ENCODE measurements at places on chromosomes 4 and X.

- DNase-seq: no peak
Observed at GRCh38 chrX:584572-584971, 46.0 kb upstream of the SHOX start.

GRCh38 chrX:150753968-150754367 lies 60.8 kb downstream of the MTMR1 start:
- DNase-seq: no peak

DNA sequence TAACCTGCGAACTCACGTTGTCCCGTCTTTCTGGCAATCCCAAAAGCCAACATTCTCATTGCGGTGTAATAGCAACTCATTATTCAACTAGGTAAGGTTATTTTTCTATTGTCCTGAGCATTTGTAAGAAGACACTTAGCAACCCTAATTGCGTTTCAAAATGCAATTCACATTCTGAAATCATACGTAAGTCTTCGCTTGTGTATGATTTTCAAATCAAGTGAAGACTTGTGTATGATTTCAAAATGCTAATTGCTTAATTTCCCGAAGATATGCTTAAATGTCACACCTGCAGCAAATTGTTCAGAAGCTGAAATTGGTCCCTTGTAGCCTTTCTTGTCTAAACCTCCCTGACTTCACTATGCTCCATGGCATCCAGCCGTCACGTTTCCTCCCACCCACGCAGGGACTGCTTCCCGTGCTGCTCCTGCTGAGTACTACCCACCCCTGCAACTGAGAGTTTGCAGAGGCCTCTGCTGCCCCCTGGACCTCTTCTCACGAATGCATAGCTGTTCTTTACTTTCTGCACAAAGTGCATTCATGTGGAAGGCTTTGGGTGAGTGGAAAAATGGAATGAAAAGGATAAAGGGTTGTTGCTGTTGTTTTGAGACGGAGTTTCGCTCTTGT lies 40.8 kb upstream of the CLDN24 start:
- DNase-seq: no peak

- DNase-seq: no peak
Observed at GRCh38 chr4:8820178-8821102, 51.2 kb downstream of the HMX1 start.

GRCh38 chr4:7278071-7278765 lies 85.9 kb downstream of the SORCS2 start:
- DNase-seq: peak; percentile 68

- no peak for DNase-seq
Observed at GRCh38 chrX:151828439-151829080, 84.1 kb upstream of the MAGEA4 start.

- DNase-seq: no peak
Observed at GRCh38 chr4:75434105-75434504, 80.1 kb downstream of the RCHY1 start.

DNA sequence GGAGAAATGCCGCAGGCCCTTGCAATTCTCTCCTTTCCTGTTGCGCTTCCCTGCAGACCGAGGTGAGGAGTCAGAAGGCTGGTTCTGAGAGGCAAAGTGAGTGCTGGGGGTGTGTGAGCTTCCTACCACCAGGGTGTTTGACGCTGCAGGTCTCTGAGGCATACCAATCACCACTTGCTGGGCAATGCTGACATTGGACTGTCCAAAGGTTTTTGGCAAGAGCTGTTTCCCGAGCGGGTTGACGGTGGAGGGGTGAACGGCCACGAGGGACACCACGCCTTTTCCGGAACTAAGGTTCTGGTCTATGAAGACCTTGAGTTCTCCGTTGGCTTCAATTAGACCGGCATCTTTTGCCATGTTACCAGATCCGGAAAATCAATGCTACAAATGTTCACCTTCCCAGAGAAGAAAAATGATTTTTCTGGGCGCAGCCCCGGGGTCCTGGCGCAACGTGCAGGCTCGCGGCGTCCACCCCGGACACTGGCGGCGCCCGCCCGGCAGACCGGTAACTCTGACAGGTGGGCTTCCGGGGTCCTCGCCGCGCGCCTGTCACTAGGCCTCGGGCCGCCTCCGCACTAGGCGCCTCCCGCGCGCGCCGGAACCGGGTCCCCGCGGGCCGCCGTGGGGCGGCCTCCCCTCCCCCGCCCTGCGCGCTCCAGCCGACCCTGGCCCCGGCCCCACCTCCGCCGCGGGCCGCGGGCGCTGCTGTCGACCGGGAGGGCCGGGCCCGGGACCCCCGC lies 44.9 kb upstream of the FAM47C start:
- DNase-seq: no peak

DNA sequence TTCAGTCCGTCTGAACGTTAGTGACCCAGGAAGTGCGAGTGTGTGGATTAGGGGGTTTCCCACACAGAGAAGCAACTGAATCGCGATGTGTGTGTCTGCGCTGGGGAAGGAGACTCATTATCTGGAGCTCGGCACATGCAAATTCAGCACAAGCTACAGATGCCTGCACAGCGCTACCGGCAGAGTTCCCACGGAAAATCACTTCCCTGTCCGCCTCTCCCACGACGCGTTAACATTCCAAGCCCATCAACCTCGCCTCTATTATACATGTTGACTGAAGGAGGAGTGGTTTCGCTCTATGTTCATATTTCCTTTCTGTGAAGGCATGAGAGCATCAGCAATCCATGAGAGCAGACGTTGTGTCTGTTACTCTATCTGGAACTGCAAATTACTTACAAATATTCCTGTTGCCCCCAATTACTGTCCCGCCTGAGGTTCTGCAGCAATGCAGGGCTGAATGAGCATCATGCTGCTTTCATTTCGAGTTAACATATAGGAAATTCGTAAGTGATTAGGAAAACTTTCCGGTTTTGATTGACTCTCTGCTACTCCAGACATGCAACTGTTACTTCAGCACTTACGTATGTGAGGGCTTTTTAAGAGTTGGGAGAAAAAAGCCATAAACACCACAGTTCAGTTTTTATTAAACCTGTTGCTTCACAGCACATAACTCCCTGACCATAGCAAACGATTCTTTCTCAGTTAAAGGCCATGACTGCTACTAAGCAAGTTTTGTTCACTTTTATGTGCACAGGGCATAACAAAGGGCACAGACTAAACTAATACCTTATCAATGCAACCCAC lies 15.0 kb upstream of the MTNR1A start:
- no peak for DNase-seq

- no peak for DNase-seq
Observed at GRCh38 chr4:87179751-87180150, 40.7 kb downstream of the KLHL8 start.

GRCh38 chr4:39255266-39255665 lies 72.9 kb downstream of the WDR19 start:
- no peak for DNase-seq

- DNase-seq: no peak
Observed at GRCh38 chr4:70667740-70668535, 1.6 kb upstream of the JCHAIN start.

DNA sequence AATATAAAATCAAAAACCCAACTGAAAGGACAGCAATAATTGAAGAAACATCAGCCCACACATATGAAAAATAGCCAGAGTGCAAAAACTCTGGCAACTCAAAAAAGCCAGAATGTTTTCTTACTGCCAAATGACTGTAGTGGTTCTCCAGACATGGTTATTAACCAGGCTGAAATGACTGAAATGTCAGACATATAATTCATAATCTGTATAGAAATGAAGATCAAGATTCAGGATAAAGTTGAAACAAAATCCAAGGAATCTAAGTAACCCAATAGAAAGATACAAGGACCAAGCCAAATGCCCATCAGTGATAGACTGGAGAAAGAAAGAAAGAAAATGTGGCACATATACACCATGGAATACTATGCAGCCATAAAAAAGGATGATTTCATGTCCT lies 553.3 kb upstream of the KLHL4 start:
- no peak for DNase-seq

DNA sequence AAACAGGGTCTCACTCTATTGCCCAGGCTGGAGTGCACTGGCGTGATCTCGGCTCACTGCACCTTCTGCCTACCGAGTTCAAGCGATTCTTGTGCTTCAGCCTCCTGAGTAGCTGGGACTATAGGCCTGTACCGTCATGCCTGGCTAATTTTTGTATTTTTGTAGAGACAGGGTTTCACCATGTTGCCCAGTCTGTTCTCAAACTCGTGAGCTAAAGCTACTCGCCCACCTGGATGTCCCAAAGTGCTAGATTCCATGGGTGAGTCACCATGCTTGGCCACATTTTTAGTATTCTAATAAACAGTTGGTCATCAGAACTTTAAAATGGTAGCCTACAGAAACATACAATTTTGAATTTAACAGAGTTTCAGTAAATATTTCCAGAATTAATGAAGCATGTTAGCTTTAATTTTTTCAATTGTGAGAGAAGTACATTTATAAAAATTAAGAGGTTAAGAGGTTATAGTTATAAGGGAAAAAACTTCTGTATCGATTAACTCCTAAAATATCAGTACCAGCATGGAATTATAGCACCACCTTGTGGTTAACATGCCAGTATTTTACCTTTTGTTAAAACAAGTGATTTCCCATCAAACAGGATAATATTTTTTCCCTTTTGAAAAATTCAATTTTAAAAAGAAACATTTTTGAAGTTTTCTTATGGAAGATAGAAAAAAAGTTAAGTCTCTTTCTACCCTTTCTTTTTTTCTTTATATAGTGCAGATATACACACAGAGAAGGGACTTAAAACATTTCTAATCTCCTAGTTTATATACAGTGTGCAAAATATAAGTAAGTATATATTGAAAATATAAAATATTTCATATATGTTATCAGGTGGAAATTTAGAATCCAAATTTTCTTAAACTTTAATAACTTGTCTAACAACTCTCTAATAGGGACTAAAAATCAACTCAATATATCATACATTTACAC lies 35.4 kb downstream of the CEP44 start:
- no peak for DNase-seq

- DNase-seq: no peak
Observed at GRCh38 chr4:26365537-26366150, 44.8 kb downstream of the RBPJ start.

- DNase-seq: no peak
Observed at GRCh38 chr4:6788123-6788522, 5.6 kb downstream of the KIAA0232 start.

DNA sequence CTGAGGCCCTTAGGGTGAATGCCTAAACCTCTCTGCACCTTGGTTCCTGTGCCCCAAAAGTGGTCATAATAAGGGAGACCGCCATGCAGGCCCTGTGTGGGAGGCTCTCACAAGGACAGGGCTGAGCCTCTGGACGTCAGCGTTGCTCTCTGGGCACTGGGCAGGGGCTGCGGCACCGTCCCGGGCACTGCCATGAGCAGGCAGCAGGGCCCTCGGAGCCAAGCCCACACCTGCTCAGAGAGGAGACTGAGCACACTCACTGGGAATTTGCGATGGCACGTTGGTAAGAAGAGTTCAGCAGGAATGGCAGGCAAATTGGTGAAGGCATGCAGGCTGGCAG lies 123.4 kb downstream of the HMX1 start:
- no peak for DNase-seq

DNA sequence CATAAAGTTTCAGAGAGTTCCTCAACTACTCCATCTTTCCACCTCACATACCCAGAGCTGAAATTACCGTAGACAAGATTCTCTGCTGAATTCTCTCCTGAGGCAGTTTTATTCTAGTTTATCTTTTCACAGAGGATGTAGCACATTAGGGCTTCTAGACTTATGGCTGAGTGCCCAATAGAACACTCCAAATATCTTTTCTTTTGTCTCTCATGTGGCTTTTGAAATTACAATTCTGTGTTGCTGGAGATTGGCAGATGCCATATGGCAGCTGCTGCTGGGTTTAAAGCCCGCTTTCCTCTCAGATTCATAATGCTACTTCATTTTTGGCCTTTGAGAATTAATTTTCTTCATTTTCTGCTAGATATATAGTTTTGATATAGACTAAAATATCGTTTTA lies 107.6 kb upstream of the BANK1 start:
- no peak for DNase-seq

DNA sequence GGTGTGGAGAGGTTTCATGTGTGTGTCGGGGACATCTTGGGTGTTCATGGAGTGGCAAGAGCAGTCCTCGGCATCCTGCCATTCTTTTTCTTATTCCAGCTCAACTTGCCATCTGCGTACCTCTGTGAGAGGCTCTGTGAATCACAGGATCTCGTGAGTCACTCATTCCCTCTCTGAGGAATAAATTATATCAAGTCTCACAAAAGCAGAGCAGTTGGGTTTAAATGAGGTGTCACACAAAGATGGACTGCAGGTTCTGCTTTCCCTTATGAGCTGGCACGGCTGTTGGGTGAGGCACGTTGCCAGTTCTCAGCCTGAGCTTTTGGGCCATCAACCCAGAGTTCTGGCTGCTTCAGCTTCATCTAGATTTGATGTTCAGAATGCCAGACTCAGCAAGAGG lies 6.8 kb upstream of the OCIAD2 start:
- DNase-seq: no peak

DNA sequence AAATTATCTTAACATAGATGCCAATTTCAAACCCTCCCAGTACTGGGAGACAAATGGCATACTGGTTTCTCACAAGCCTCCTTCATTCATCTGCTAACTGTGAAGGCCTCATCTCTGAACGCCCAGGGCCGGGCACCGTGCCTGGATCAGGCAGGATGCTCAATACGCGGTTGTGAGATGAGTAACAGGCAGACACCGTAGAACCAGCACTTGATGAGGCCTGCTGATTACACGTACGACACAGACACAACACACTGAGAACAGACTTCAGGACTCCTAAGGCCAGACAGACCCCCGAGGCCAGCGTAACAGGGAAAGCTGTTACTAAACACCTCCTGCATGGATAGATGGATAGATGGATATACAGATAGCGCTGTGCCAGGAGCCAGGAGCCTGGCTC lies 154.6 kb downstream of the AFAP1 start:
- DNase-seq: no peak

DNA sequence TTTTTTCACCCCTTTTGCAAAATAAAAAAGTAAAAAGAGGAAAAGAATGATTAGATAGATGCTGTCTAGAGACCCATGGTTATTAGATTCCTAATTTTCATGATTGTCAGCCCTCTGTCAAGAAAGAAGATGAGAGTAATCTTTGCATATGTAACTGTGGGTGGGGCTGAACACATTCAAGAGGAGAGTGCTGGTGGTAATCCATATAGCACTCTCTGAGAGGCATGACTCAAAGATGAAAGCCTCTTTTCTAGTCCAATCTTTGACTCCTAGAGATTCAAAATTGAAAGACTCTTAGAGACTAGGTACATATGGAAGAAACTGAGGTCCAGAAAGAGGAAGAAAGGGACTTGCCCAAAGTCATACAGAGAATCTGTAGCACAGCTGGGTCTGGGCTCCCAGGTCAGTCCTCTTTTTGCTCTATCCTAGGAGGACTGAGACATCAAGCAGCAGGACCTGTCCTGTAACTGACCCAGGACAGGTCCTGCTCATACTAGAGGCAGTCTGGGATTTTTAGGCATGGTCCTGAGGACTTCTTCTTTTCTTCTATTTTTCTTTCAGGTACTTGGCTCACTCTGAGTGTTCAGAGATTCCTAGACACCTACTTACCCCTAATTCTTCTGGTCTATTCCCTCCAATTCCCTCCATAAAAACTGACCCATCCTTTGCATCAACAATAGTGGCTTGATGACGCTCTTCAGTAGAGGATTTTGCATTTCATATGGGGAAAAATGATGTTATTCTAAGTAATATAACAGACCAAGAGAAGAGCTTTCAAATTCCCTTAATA lies 23.8 kb downstream of the VSIG4 start:
- DNase-seq: no peak
